ENCODE measurements at places on chromosomes 6 and 20.

- DNase-seq: no peak
Observed at GRCh38 chr20:5065879-5066383, 53.8 kb downstream of the PCNA start.

DNA sequence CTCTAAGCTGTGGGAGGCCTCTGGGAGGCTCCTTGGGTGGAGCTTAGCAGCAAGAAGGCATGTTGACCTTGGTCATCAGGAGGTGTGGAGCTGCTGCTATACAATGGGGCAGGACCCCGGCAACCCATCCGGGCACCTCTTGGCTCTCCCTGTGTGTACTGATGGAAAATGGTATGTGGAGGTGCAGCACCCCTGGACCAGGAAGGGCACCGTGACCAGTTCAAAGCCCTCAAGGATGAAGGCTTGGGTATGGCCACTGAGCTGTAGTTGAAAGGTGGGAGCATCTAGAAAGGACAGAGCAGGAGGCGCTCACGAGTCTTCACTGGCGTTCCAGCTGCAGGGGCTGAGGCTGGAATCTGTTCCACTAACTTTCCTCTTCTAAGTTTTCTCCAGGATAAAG, 6.7 kb upstream of the IRF4 start:
- no peak for DNase-seq

DNA sequence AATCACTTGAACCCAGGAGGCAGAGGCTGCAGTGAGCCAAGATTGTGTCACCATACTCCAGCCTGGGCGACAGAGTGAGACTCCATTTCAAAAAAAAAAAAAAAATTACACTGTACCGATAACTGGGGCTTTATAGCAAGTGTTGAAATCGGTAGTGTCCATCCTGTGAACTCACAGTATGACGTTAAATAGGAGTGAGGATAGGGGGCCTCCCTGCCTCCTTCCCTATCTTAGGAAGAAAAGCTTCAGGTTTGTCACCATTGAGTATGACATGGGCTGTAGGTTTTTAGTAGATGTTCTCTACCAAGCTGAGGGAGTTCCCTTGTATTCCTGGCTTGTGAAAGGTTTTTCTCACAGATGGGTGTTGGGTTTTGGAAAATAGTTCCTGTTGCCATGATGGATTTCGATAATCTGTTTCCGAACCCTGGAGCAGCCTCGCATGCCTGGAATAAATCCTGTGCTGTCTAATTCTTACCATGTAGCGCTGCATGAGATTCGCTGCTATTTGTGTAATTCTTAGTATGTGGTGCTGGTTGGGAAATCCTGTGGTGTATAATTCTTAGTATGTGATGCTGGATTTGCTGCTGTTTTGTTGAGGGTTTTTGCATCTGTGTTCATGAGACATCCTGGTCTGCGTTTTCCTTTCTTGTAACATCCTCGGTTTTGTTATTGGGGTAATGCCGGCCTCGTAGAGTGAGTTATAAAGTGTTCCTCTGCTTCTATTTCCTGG, 23.6 kb downstream of the NTSR1 start:
- no peak for DNase-seq

DNA sequence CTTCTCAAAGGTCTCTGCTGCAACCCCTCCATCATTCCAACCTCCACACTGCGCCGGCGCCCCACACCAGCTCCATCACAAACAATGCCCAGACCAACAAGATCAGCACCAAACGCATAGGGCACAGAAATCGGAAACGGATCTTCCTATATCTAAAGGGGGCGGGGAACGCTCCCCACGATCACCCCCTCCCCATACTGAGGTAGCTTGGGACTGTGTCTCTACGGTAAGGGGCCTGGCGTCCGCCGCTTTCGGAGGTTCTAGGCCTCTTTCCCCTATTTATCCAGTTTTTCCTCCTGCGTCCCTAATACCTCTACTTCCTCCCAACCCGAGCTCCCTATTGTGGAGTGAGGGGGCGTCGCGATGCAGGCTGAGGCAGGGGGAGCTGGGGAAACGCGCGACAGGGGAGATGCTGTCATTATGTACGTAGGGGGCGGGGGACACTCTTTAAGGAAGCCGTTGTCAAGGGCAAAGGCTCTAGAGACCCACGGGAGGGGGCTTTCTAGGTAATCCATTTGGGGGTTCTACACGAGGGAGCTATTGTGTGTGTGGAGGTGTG, 909 bp downstream of the DNAAF9 start:
- no peak for DNase-seq

- DNase-seq: no peak
Observed at GRCh38 chr20:8061861-8062518, 42.4 kb upstream of the TMX4 start.

- DNase-seq: no peak
Observed at GRCh38 chr20:396619-397431, 11.3 kb upstream of the RBCK1 start.

DNA sequence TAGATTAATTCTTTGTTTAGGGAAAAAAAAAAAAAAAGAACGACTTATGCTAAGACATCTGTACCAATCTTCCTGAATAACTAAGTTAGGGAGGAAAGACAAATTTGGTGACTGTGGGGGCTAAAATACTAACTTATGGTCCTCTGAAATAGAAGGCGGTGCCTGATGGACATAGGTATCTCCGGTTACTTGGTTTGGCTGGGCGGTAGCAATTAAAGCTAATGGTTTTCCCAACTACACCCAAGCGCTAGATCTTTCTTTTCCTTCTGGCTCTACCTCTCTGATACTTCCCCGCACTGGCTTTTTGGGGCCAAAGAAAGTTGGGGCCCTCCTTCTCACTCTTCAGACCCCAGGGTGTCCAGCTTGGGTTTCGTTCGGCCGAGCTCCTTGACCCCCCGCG, 1.0 kb upstream of the RBM24 start:
- DNase-seq: no peak

GRCh38 chr20:2038161-2038560, 44.3 kb upstream of the PDYN start:
- DNase-seq: no peak

GRCh38 chr20:2691663-2692035, 931 bp upstream of the EBF4 start:
- no peak for DNase-seq

GRCh38 chr6:93418408-93419303, 703 bp downstream of the EPHA7 start:
- DNase-seq: no peak

- no peak for DNase-seq
Observed at GRCh38 chr6:69795469-69796072, 1.2 kb downstream of the LMBRD1 start.

DNA sequence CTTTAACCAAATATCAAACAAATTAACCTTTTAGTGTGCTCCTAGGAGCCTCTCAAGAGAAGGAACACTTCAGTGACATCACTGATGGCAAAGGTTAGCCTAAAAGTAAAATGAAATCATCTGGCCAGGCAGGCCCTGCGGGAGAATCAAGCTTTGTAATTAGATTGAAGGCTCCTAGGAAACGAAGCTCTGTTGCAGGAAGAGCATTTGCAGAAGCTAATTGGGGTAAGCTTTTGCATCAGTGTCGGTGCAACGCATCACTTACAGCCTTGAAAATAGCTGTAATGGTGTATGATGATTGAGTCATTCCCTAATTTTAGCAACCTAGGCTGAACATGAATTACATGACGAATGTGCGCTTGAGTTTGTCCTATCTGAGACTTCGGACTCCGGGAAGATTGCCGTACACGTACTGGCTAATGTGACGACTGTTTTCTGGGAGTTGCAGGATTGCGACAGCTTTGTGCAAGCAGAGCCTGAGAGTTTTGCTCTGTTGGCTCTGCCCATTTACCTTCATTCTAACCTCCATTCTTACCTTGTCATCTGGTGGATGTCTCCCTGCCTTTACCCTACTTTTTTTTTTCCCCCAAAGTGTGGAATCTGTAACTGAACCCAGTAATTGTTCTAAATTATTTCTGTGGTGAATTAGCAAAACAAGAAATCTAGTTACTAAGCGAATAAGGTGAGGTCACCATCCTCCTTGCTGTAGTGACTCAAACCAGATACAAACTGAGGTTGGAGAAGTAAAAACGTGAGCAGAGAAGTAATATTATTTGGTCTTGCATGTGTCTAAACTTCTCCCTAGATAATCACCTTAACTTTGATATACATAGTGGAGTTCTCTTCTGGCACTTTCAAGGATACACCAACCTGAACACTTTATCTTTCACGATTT, 675.9 kb upstream of the CITED2 start:
- no peak for DNase-seq

- DNase-seq: no peak
Observed at GRCh38 chr20:8388141-8388540, 256.1 kb downstream of the PLCB1 start.

- DNase-seq: no peak
Observed at GRCh38 chr6:99165838-99166237, 183.6 kb downstream of the FAXC start.

DNA sequence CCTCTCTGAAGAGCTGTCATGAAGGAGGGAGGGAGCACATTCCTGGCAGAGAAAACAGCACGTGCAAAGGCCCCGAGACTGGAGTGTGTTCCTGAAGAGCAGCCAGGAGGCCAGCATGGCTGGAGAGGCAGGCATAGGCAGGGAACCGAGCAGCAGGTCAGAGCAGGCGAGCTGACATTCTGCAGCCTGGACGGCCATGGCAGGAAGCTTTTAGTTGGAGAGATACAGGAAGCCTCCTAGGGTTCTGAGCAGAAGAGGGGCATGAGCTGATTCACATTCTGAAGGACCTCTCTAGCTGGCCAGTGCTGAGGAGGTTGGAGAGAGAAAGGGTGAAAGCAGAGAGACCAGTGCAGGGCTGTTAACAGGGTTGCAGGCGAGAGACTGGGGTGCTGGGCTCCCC, 29.7 kb downstream of the POFUT1 start:
- DNase-seq: no peak

GRCh38 chr6:67642582-67642981, 992.5 kb upstream of the ADGRB3 start:
- no peak for DNase-seq

DNA sequence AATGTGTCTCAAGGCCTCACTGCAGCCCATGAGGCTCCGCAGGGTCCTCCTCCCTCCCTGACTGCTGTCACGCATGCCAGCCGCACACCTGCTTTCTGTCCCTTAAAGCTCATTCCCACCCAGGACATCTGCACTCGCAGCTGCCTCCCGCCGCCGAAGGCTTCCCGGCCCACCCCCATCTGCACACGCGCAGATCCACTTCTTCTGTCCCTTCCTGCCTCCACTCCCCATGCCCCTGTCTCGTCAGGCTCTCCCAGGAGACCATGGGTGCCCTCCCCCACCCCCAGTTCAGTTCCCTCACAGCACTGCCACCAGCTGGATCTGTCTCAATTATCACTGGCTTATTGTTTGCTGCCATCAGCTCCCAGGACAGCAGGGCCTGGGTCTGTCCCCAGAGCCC, 63.0 kb downstream of the RIPOR3 start:
- DNase-seq: no peak

- DNase-seq: peak; percentile 51
Observed at GRCh38 chr6:118893064-118893806, 717 bp upstream of the ASF1A start.

DNA sequence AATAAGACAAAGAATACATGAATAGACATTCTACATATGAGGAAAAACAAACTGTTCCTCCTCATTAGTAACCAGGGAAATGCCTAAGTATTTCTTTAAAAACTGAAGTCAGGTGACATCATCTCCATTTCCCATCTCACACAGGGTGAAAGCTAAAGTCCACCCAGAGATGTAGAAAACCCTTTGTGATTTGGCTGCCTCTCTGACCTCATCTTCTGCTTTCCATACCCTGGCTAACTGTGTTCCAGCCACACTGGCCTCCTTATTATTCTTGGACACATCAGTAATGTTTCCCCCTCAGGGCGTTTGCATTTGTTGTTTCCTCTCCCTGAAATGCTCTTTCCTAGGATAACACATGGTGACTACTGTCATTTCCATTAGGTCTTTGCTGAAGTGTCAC, 40.4 kb downstream of the ESF1 start:
- no peak for DNase-seq

DNA sequence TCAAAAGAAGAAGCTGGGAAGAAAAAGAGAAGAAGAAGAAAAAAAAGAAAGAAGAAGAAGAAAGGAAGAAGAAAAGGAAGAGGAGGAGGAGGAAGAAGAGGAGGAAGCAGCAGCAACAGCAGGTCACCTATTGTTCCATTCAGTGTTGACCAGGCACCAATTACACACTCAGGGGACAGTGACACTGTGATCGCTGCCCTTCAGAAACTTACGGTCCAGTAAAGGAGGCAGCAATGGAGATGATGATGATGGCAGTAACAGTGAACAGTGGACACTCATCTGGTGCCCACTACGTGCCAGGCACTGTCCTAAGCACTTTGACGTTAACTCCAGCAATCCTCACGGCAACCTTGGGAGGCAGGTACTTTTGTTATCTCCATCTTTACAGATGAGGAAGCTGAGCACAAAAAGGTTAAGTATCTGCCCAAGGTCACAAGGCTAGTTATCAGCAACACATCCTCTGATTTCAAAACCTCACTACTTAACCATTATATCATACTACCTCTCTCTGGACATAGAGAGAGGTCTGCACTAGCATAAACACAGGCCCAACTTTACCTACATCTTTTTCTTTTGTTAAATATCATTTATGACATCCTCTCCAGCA, 83.2 kb downstream of the SLC22A23 start:
- DNase-seq: no peak

DNA sequence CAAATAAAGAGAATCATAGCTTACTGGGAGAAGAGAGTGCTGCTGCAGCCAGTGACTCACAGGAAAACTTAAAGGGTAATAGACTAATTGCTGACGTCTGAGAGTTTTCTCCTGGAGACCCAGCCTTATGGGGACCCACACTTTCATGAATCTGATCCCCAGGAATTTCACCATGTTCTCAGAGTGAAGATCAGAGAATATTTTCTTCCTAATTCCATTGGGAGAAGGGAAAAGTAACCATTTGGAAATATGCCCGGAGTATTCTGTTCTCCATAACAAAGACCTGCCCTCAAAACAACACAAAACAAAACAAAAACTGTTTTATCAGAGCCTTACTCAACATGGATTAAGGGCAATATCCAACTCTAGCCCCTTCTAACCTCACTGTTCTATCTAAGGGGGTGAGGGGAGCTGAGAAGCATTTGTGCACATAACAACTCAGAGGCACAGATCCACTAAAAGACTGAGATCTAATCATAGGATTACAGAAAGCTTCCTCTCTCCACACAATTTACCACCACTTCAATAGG, 168.2 kb upstream of the SSTR4 start:
- no peak for DNase-seq

DNA sequence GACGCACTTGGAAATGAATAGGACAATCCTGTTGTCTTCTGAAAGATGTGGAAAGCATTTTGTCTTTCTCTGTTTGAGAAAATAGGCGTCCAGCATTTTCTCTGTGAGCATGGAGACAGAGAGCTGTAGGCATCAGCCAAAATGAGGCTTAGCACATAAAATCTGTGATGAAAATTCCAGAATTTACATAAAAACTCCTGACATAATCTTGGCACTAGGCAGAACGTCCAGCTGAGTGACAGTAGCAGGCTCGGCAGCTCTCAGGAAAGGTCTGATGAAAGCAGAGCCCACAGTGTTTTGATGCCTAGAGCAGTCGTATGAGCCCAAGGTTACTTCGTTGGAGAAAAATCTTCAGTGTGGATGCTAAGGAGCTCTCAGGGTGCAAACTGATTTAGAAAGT, 543.3 kb upstream of the MAP3K7 start:
- no peak for DNase-seq
